Breast epithelium (tissue), 4 donors: ENCODE measurements at places on chromosomes 13 and 19. TPM values are rescaled to one million over a fixed set of nuclear protein-coding genes. Genes with fewer than 3 reads are reported as not detected.

The CPB2 gene
- total RNA-seq: not detected

The PLVAP gene
- 19.9 TPM for total RNA-seq

The CAMSAP3 gene
- total RNA-seq: not detected

The ISYNA1 gene
- total RNA-seq: 40.2 TPM

The ZNF729 gene
- total RNA-seq: not detected

The DNAJB1 gene
- 102 TPM for total RNA-seq

The ALOX5AP gene
- total RNA-seq: 37.9 TPM

The ARRDC2 gene
- total RNA-seq: 49.4 TPM

The FPR1 gene
- 6.0 TPM for total RNA-seq

The ZNF534 gene
- 0.33 TPM for total RNA-seq

The DNAAF3 gene
- not detected for total RNA-seq

The MEF2B gene
- total RNA-seq: 0.59 TPM

The MYPOP gene
- total RNA-seq: 5.9 TPM

The C19orf38 gene
- 2.7 TPM for total RNA-seq

The SCGB2B2 gene
- total RNA-seq: 0.80 TPM

The CUL4A gene
- total RNA-seq: 142 TPM

The ZNF433 gene
- total RNA-seq: 8.8 TPM

The ZNF541 gene
- total RNA-seq: not detected

The CCDC9 gene
- total RNA-seq: 14.8 TPM

The USHBP1 gene
- 8.8 TPM for total RNA-seq

The KLK12 gene
- total RNA-seq: not detected

The C2CD4C gene
- total RNA-seq: 2.6 TPM

The SOHLH2 gene
- 0.16 TPM for total RNA-seq

The CHAF1A gene
- total RNA-seq: 7.9 TPM

The CEACAM16 gene
- total RNA-seq: not detected

The KLK6 gene
- total RNA-seq: not detected

The LGI4 gene
- 37.8 TPM for total RNA-seq

The NLRP11 gene
- not detected for total RNA-seq

The PTPRH gene
- 0.73 TPM for total RNA-seq

The HSPB6 gene
- total RNA-seq: 81.9 TPM

The ZNF98 gene
- total RNA-seq: 19.2 TPM

The ACP7 gene
- not detected for total RNA-seq

The PSG1 gene
- total RNA-seq: not detected

The ZNF606 gene
- total RNA-seq: 46.5 TPM

The ABCC4 gene
- total RNA-seq: 4.1 TPM

The RDH8 gene
- total RNA-seq: not detected

The SLC25A41 gene
- not detected for total RNA-seq
